ENCODE measurements at places on chromosomes 7 and 10.

GRCh38 chr10:95987685-95988426, 55.5 kb upstream of the CCNJ start:
- no peak for DNase-seq

- DNase-seq: no peak
Measured at GRCh38 chr7:130270947-130271800, 4.5 kb downstream of the CPA2 start.

DNA sequence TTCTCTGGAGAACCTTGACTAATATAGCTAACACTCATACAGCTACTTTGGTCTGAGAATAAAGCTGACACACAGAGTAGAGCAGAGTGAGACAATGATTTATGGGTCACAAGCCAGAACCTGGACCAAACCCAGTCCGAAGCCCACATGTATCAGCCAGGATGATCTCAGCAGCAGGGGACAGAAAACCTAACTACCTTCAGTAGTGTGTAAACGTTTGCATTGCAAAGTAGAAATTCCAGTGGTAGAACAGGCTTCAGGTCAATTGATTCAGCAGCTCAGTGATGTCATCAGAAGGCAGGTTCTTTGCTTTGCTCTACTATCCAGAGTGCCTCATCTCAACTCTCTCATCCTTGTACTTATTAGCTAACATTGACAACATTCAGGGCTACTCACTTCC, 62.5 kb upstream of the PALS2 start:
- DNase-seq: no peak

DNA sequence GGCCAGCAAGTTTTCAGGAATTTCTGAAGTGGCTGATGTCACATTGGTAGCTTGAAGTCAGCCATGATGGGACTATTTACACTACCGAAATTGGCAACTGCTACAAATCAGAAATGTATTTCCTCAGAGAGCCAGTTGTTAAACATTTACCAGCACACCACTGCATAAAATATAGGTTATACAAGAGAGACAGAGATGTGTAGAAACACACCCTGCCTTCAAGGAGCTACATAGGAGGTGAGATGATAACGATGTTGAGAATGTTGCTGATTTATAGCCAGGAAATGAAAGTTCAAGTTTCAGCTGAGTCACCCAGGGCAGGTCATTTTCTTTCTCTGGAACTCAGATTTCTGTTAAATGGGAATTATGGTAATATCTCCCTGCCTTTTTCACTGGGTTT, 46.0 kb upstream of the TCF7L2 start:
- DNase-seq: no peak

GRCh38 chr10:15426558-15426957, 55.5 kb upstream of the FAM171A1 start:
- no peak for DNase-seq

GRCh38 chr10:1084011-1084950, 28.1 kb downstream of the WDR37 start:
- no peak for DNase-seq

- peak; percentile 6 for DNase-seq
Measured at GRCh38 chr10:129467359-129468064, 471 bp downstream of the MGMT start.

DNA sequence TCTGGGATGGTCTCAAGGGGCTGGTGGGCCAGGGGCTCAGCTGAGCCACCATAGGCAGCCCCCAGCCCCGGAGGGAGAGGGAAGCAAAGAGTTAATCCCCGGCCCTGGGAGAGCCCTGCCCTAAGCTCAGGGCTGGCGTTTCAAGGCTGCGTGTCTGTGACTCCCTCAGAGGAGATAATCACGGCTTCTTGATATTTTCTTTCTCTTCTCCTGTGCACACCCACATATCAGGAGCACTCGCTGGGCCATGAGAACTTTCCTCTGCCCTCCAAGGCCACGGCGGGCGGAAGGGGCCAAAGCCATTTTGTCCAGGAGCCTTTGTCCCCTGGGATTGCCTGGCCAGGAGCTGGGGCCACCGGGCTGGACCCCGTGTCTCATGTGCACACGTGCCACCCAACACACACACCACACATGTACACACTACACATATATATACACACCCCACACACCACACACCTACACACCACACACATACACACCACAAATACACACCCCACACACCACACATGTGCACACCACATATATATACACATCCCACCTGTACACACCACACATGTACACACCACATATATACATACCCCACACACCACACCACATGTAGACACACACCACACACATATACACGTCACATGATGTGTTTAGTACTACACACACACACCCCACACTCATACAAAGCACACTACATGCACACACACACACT, 16.9 kb downstream of the VENTX start:
- DNase-seq: peak; percentile 15

- DNase-seq: no peak
Measured at GRCh38 chr7:19403691-19404090, 258.5 kb upstream of the FERD3L start.

DNA sequence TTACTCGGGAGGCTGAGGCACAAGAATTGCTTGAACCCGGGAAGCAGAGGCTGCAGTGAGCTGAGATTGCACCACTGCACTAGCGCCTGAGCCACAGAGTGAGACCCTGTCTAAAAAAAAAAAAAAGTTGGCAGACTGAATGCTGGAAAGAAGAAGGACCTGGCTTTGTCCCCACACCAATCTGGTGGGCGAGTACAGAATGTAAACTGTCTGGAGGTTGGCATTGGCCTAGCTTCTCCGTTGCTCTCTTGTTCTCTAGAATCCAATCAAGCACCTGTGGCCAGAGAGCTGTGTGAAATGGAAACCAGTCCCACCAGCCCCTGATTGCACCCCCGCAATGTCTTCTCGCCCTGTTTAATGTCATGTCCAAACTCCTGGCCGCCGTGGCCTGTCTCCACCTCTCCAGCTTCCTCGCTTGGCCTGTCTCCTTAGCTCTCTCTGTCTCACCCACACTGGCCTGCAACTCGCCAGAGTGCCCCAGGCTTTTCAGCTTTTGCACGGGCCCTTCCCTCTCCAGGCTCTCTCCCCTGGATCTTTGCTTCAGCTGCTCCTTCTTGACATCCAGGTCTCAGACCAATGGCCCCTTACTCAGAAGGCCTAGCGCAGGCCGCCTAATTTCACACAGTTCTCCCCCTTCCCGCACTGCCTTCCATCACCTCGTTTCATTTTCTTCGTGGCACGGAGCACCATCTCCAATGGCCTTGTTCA, 670 bp upstream of the AGK start:
- DNase-seq: no peak
